Fibroblast of lung (primary cell): ENCODE measurements at places on chromosomes 6 and 20.

DNA sequence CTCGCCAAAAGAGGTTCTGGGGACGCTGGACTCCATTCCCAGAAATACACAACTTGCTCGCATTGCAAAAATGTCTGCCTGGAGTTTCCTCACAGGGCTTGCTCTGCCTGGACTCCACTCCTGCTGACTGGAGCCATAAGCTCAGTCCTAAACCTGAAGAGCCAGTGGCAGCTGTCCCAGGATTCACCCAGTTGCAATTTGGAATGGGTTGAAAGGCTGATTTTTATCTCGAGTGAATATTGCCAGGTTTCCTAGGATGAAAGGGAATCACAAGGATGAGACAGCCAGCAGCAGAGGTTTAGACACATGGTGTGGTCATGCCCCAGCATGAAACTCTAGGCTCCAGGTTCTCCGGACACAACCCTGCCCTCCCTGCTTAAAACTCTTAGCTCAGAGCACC lies 223.3 kb downstream of the BMP7 start:
- H3K4me3 ChIP-seq = no peak overlapping the region
- no peaks in the 10 kb centered on the region for H3K27me3 ChIP-seq
- H3K4me1 ChIP-seq = no peaks in the 10 kb centered on the region
- H3K27ac ChIP-seq = no peak overlapping the region

DNA sequence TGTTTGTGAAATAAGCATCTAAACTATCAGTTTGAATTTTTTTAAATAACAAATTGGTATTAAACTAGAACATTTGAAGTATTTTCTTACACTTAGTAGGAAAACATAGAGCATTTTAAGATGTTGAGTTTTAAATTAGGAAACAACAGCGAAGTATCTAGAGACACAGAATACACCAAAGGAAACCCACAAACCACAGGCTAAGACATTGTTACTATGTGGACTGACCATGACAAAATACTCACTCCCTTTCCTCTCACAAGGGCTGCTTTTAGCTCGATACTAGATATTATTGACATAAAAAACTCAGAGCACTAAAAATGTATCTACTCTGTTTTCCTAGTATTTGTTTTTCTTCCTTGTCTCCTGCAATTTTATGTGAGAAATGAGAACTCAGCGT lies 266.0 kb upstream of the CITED2 start:
- no peak overlapping the region for H3K27ac ChIP-seq
- H3K36me3 ChIP-seq = no peaks in the 10 kb centered on the region
- H3K27me3 ChIP-seq = no peaks in the 10 kb centered on the region
- H3K4me3 ChIP-seq = no peak overlapping the region

GRCh38 chr6:151213352-151213751 lies 26.4 kb upstream of the AKAP12 start:
- no peak for DNase-seq
- H3K4me1 ChIP-seq = no peaks in the 10 kb centered on the region
- no peaks in the 10 kb centered on the region for H3K36me3 ChIP-seq
- no peaks in the 10 kb centered on the region for H3K27me3 ChIP-seq
- no peak overlapping the region for H3K27ac ChIP-seq

GRCh38 chr6:112086744-112087135 lies 542 bp downstream of the TUBE1 start:
- H3K27ac ChIP-seq = peak overlapping the region; percentile 82
- peak overlapping the region; percentile 83 for H3K4me3 ChIP-seq
- H3K4me1 ChIP-seq = no peaks in the 10 kb centered on the region
- H3K36me3 ChIP-seq = no peaks in the 10 kb centered on the region

- no peaks in the 10 kb centered on the region for H3K36me3 ChIP-seq
- H3K27ac ChIP-seq = no peak overlapping the region
- H3K27me3 ChIP-seq = no peaks in the 10 kb centered on the region
- H3K4me3 ChIP-seq = no peak overlapping the region
- H3K4me1 ChIP-seq = no peaks in the 10 kb centered on the region
Measured at GRCh38 chr20:16349523-16350260, 223.6 kb downstream of the KIF16B start.

GRCh38 chr20:45459606-45460005 lies 9.9 kb upstream of the WFDC2 start:
- H3K27me3 ChIP-seq = peaks cover 2% of the 10 kb centered on the region
- no peak overlapping the region for H3K27ac ChIP-seq
- no peak overlapping the region for H3K4me3 ChIP-seq
- H3K4me1 ChIP-seq = no peaks in the 10 kb centered on the region
- no peak for DNase-seq
- no peaks in the 10 kb centered on the region for H3K36me3 ChIP-seq
